ENCODE measurements at places on chromosomes 3 and 15.

- DNase-seq, result no peak
Observed at GRCh38 chr3:177754508-177754921, 557.2 kb upstream of the TBL1XR1 start.

DNA sequence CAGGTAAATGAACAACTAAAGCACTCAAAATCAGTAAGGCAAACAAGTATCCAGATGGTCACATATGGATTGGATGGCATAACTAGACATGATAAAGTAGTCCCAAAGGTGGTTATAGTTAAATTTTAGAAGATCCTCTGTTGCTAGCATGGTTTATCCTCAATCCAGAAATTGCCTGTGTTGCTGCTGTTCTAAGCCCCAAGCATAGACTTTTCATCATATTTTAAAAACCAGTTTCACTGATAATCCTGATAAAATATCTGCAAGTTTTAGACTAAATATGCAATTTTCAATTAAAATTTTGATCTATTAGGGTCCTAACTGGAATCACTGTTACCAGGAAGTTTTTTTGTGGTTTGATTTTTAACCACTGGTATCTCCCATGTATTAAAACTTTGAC is 35.4 kb downstream of the MBNL1 start:
- peak; percentile 97 for DNase-seq

DNA sequence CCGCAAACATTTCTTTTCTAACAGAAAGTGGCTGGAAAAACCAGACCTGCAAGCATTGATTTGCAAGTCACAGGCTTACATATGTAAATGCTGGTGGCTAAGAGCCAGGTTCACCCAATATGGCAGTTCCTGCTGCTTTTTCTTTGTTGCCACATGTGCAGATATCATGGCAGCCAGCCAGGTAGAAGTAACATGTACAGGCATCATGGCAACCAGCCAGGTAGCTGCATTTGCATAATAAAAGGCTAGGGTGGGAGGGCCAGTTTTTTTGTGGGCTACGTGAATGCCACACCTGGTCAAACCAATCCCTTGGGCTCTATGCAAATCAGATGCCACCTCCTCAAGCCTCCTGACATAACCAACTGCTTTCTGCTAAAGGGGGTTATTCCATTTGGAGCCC is 2.8 kb upstream of the SMCO1 start:
- peak; percentile 98 for DNase-seq

GRCh38 chr15:98551936-98552562 is 96.3 kb upstream of the IGF1R start:
- no peak for DNase-seq

DNA sequence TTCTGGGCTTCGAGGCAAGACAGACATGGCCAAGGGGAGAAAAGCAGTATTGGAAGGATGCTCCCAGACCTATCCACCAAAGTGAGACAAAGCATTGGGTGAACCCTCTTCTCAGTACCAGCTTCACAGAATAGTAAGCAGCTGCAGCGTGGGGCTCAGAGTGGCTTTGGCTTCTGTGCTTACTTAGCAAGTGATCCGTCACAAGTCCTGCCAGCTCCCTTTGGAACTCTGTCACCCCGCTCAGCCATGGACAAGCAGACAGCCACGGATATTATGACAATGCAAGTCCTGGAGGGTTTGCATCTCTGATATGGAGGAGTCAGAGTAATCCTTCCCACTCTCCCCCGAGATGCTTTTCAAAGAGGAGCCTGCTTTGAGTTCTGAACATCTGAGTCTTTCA is 90.8 kb downstream of the SLCO3A1 start:
- no peak for DNase-seq

- no peak for DNase-seq
Observed at GRCh38 chr3:68274286-68274685, 619.9 kb upstream of the SUCLG2 start.

DNA sequence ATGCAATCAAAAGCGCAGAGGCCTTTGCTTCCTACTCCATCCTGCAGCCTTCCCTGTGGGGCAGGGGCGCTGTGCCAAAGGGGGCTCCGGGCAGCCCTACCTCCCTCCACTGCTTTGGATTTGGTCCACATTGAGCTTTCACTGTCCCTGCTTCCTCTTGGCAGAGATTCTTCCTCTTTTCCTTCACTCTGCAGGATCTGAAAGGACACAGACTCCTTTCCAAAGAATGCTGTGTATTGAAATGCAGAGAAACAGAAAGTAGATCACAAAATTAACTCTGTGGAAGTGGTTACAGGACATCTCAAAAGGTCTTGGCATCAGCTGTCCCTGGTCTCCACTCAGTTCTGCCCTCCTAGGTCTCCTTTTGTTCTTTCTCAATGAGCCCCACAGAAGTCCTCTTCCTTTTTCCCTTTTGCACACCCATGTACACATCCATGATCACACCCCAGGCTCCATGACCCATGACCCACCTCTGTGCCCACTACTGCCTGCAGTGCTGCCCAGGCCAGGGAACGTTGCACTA is 64.1 kb downstream of the CCR1 start:
- DNase-seq, result no peak

- DNase-seq, result no peak
Observed at GRCh38 chr3:127019449-127019848, 36.5 kb downstream of the PLXNA1 start.

GRCh38 chr3:133742351-133743091 is 3.7 kb upstream of the TF start:
- no peak for DNase-seq

DNA sequence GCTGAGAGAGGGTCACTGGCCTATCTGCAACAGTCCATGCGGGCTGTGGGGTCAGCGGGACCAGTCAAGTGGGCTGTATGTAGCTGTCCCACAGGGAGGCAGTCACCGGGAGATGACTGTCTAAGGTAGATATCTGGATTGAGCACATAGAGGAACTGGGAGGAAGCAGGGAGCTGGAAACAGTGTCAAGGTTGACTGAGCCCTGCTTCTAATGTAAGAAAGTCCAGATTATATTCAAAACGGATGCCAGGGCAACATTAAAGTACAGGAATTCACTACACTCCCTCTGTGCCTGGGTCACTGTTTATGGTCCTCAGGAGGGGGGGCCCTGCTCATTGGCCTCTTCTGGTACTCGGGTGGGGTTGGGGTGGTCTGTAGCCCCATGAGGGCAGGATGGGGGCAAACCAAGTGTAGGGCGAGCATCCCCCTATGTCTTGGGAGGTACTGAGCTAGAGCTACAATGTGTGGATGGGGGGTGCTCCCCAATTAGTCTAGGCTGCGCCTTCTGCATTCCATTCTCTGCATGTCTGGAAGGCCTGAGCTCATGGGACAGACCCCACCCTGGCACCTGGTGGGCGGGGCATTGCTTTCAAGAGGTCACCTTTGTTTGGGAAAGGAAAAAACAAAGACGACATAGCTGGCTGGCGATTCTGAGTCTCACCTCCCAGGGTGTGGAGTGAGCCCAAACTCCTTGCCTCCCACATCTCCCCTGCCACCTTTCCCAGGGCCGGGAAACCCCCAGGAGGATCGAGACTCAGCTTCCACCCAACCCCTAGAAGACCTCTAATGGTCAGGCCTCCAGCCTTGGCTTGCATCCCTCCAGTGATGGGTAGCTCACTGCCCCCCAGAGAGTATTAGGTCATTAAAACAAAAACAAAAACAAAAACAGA is 45.1 kb upstream of the C15orf39 start:
- peak; percentile 12 for DNase-seq

DNA sequence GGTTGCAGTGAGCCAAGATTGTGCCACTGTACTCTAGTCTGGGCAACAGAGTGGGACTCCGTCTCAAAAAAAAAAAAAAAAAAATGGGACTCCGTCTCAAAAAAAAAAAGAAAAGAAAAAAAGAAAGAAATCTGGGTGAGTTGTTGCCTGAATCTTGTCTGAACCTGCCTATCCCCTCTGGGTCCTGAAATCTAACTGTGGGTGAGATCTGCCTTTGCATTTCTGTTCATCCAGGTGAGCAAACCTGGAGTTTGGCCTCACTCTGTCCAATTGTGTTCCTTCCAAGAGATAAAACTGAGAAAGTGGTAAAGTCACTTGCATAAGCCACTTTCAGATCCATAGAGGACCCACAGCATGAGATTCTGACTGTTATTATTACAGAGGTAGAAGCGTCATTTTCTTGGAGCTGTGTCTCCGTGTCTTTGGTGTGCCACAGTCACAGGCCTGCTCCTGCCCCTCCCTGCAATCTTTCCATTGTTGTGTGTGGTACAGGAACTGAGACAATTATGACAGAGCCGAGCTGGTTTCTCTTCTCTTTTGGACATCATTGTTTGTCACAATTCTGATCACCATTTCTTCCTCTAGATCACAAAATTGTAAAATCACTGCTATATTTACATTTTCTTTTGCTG is 235.9 kb downstream of the LPP start:
- no peak for DNase-seq

DNA sequence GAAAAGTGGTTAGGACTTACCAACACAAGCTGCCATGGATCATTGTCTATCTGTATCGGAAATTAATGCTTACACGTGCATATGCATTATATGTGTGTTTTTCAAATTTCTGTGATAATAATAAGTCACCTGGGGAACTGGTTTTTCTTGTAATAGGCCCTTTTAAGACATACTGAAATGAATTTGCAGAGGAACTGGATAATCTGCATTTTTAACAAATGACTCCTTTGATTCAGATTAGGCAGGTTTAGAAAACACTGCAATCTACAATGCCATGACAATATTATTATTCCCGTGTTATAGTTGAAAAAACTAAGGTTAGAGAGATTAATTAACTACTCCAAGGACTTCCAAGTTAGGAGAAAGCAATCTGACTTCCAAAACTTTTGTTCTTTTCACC is 23.4 kb downstream of the STRIT1 start:
- DNase-seq, result no peak

DNA sequence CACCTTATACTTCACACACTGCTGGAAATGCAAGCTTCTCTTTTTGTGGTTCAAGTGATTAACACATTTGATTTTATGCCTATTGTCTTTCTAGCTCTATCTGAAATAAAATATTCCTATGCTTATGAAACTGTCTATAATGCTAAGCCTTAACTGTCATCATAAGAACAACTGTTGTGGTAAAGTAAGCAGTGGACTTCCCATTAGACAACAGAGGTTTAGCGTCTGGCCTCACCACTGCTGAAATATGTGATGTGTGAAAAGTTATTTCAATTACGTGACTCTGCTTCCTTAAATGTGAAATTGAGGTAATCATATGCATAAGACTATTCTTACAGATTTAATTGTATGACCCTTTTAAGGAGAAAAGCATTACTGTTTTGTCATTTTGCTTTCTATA is 140.2 kb upstream of the LYSMD4 start:
- no peak for DNase-seq

- no peak for DNase-seq
Observed at GRCh38 chr3:38163841-38164642, 1.3 kb upstream of the OXSR1 start.

DNA sequence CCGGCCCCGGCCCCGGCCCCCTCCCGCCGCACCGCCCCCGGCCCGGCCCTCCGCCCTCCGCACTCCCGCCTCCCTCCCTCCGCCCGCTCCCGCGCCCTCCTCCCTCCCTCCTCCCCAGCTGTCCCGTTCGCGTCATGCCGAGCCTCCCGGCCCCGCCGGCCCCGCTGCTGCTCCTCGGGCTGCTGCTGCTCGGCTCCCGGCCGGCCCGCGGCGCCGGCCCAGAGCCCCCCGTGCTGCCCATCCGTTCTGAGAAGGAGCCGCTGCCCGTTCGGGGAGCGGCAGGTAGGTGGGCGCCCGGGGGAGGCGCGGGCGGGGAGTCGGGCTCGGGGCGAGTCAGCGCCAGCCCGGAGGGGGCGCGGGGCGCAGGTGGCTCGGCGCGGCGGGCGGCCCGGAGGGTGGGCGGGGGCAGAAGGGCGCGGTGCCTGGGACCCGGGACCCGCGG is 352 bp downstream of the CHRD start:
- no peak for DNase-seq

DNA sequence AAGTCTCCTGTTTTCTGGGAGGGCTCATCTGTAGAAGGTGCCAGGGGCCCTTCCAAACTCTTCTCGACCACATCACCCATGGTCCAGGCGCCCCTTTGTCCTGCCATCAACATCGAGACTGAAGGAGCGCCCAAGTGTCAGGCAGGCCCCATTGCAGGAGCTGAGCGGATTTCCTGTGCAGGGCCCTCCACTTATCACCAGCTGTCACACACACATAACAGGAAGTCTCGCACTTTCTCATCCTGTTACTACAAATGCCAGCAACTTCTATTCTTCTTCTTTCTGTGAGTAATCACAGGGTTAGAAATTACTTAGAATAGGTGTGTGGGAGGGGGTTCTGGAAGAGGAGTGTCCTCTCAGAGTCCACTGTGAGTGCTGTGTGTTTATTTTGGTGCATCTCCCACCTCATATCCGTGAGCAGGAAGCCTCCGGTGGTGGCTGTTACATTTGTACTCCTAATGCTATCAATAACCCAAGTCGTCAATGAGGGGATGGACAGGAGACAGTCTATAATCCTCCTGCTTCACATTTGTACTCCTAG is at the start of gene KLHL6:
KLHL6 (minus strand) TSS at position 166 of the 541 bp plus-strand sequence; CDS start at position 113, 53 bp downstream.
- DNase-seq, result no peak

- no peak for DNase-seq
Observed at GRCh38 chr3:64832098-64832497, 144.3 kb upstream of the ADAMTS9 start.

DNA sequence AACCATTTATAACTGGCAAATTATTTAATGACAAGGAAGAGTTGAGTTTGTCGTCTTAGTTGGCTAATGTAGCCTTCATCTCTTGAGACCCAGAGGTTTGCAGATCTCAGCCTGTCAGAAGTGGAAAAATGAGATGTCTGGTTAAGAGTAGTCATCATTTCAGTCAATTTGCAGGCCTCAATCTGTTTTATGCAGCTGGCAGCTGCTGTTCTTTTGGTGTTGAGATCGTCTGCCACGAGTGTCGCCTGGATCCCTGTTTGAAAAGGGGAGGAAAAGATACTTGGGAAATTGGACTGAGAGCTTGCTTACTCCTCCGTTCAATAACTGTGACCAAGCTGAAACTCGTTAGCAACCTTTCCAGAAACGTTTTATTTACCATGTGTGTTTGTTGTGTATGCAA is 2.3 kb downstream of the PHLDB2 start:
- no peak for DNase-seq

GRCh38 chr15:90037961-90038631 is 37.0 kb downstream of the ZNF710 start:
- DNase-seq, result no peak

Data from NCI-H526 treated with DMSO at 0.1 percent for 48 hours (cell line).